Astrocyte (in vitro differentiated cells and primary cell): ENCODE measurements at places on chromosomes 1 and 21. TPM values are rescaled to one million over a fixed set of nuclear protein-coding genes. Genes with fewer than 3 reads are reported as not detected.

SMIM1 gene
- total RNA-seq = 6.4 and 6.6 TPM in 2 replicates

CNIH3 gene
- 7.7 and 8.5 TPM in 2 replicates for total RNA-seq

SELENBP1 gene
- 7.2 and 7.3 TPM in 2 replicates for total RNA-seq

DNA sequence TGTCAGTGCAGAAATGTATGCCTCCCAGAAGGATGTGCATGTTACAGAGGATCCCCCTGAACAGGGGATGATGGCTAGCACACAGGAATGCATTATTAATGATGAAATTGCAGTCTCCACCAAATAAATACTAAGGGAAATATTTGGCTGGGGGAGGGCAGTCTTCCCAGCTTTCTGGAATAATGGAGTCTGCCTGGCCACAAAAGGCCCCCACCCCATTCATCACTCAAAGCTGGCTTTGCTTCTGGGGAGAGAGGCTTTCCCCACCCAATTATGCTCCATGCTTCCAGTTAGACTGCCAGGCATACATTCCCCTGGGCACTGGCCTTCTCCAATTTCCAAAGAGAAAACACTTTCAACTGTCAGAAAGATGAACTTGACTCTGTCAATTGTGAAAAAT lies 302.7 kb downstream of the SIPA1L2 start:
- no peaks in the 10 kb centered on the region for H3K36me3 ChIP-seq
- no peak overlapping the region for H3K4me3 ChIP-seq

GRCh38 chr1:210700511-210700910 lies 371.8 kb downstream of the HHAT start:
- no peak for DNase-seq
- no peak overlapping the region for H3K27ac ChIP-seq

DNA sequence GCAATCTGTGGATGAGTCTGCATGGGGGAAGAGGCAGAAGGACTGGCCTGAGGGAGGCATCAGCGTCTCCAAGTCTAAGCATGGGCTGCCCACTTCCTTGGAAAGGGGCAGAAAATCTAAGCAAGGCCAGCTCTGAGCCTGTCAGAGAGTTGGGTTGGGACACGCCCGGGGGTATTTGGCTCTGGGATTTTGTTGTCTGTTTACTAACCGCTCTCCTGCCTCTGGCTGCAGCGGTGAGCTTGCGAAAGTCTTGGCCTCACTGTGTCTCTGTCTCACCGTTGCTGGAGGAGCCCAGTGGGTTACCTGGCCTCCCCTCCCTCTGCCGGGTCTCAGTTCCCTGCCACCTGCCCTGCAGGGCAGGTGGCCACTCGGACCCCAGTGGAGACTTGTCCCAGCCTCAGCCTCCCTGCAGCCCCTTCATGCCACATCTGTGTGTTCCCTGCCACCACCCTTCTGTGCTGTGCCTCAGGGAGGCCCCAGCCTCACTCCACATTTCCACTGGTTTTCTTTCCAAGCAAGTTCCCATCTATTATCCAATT lies 33.7 kb downstream of the EDN2 start:
- H3K27ac ChIP-seq = no peak overlapping the region
- DNase-seq = no peak
- H3K36me3 ChIP-seq = no peaks in the 10 kb centered on the region
- H3K4me1 ChIP-seq = peaks cover 16% of the 10 kb centered on the region

DNA sequence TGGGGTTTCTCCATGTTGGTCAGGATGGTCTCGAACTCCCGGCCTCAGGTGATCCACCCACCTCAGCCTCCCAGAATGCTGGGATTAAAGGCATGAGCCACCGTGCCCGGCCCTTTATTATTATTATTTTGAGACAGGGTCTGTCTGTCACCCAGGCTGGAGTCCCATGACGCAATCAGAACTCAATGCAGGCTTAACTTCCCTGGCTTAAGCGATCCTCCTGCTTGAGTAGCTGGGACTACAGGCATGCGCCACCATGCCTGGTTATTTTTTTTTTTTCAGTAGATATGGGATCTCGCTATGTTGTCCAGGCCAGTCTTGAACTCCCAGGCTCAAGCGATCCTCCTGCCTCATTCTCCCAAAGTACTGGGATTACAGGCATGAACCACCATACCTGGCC lies 47.1 kb upstream of the CITED4 start:
- H3K27me3 ChIP-seq = no peaks in the 10 kb centered on the region
- H3K36me3 ChIP-seq = no peaks in the 10 kb centered on the region
- no peaks in the 10 kb centered on the region for H3K4me1 ChIP-seq
- no peak overlapping the region for H3K27ac ChIP-seq
- H3K4me3 ChIP-seq = no peak overlapping the region

DNA sequence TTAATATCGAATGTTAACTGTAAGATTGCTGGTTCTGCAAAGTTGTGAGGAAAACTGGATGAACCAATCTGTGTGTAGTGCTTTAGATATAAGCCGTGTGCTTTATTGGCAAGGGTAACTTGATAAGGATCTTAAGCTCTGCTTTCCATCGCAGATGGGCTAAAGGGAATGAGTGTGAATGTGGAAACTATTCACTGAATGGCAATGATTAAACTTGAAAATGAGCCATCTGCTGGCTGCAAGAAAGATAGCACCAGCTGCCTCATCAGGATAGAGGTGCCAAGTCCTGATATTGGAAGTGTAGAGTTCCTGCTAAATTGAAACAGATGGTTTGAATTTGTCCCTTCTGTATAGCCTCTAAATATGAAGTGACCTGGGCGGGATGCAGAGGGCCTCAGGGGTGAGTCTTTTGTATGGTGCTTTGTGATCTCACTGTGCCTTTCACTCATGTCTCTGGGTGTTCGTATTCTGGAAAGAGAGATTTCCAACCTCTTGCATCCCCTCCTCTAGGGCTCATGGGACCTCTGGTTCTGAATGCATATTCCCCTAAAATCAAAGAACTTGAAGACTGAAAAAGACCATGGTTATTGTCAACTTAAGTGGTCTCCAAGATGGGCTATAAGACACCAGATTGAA lies 9.2 kb downstream of the FCRL3 start:
- H3K27me3 ChIP-seq = no peaks in the 10 kb centered on the region
- no peaks in the 10 kb centered on the region for H3K36me3 ChIP-seq
- no peak for DNase-seq
- H3K4me3 ChIP-seq = no peak overlapping the region

- no peak overlapping the region for H3K4me3 ChIP-seq
- peak; percentile 36 for DNase-seq
- H3K4me1 ChIP-seq = peaks cover 55% of the 10 kb centered on the region
Measured at GRCh38 chr1:23101101-23101827, 67.4 kb downstream of the LUZP1 start.

DNA sequence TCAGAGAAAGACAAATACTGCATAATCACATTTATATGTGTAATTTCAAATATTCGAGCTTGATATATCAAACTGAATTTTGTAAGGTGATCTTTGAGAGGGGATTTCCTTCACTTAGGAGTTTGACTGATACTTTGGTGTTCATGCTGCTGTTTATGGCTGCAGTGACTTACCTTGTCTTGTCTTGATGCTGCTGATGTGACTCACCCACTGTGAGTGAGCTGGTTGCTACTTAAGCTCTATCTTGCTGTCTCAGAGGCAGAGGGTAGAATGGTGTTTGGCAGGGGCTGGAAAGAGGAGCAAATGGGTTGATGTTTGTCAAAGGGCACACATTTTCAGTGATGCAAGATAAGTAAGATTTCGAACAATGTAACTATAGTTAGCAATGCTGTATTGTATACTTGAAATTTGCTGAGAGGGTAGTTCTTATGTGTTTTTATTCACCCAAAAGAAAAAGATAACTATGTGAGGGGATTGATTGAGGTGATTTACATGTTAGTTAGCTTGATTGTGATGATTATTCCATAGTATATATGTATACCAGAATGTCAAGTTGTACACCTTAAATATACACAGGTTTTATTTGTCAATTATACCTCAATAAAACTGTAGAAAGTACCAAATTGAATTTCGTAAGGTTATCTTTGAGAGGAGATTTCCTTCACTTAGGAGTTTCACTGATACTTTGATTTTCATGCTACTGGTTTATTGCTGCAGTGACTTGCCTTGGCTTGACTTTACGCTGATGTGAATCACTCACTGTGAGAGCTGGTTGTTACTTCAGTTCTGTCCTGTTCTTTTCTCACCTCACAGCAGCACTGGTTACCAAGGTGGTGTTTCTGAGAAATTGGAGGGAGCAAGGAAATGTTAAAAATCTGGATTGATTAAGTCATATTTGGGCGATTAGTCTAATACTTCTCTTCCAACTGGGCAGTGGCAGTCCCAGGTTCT lies 94.5 kb upstream of the SLC5A9 start:
- H3K27ac ChIP-seq = no peak overlapping the region
- peaks cover 3% of the 10 kb centered on the region for H3K27me3 ChIP-seq
- DNase-seq = no peak
- no peaks in the 10 kb centered on the region for H3K4me1 ChIP-seq
- no peak overlapping the region for H3K4me3 ChIP-seq

DNA sequence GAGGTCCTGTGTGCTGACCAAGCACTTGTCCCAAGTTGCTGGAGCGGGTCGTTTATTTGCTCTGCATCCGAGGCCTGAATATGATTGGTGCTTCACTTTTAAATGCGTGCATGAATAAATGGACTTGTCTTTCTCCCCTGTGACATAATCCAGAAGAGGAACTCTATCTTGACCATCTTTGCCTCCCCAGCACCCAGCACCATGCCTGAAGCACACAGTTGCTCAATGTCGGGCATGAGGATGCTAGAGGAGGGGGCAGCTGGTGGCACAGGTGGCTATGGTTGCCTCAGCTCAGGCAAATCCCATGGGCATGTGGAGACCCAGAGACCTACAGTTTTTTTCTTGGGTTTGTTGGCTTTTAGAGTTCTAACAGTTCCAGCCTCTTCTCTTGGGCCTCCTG lies 142.6 kb downstream of the KAZN start:
- H3K27me3 ChIP-seq = peaks cover 12% of the 10 kb centered on the region
- no peak overlapping the region for H3K4me3 ChIP-seq
